ENCODE measurements at places on chromosomes 4 and X. TPM values are rescaled to one million over a fixed set of nuclear protein-coding genes. Genes with fewer than 3 reads are reported as not detected.

- peak overlapping the region; percentile 33 for H3K4me3 ChIP-seq
- no peaks in the 10 kb centered on the region for H3K4me1 ChIP-seq
- H3K27me3 ChIP-seq = no peaks in the 10 kb centered on the region
These were observed 7.2 kb upstream of the MAGIX start for GRCh38 chrX:49155243-49155899.

DNA sequence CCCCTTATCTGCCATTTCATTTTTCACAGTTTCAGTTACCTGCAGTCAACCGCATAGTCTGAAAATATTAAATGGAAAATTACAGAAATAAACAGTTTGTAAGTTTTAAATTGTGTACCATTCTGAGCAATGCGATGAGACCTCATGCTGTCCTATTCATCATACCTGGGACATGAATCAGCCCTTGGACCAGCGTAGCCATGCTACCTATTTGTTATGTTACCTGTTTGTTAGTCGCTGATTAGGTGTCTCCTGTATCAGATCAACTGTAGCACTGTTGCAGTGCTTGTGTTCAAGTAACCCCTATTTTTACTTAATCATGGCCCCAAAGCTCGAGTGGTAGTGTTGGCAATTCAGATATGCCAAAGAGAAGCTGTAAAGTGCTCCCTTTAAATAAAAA lies 492.2 kb upstream of the AADAT start:
- no peak for DNase-seq
- no peaks in the 10 kb centered on the region for H3K27me3 ChIP-seq
- no peak overlapping the region for H3K27ac ChIP-seq

GRCh38 chrX:130118441-130119311 lies 8.4 kb upstream of the ELF4 start:
- DNase-seq = no peak
- H3K36me3 ChIP-seq = no peaks in the 10 kb centered on the region
- H3K27ac ChIP-seq = peak overlapping the region; percentile 58
- H3K4me3 ChIP-seq = peak overlapping the region; percentile 26

DNA sequence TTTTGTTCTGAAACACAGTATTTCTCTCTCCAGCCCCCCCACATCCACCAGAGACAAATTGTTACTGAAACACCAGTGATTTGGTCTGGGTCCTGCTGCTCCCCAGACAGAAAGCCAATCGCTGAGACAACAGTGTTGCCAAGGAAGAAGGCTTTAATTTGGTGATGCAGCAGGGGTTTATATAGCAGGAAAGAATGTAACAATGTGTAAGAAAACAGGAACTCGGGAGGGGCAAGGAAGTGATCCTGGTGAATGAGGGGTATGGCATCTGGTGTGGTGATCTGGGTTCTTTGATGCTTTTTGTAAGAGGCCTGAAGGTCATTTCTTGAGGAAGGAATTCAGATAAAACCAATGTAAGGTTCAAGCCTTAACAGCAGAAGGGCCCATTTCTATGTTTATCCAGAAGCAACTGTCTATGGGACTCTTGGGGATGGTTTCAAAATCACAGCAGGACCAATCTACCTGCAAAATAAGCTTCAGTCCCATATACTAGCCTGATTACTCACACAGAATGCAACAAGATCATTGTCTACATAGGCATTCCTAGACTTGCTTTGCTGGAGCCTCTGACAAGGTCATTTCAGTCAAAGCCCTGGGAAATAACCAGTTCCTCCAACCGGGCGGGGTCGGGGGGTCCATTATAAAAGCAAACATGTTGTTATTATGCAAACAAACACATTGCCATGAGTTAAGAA lies 445.2 kb upstream of the ZFP42 start:
- H3K27me3 ChIP-seq = no peaks in the 10 kb centered on the region
- H3K36me3 ChIP-seq = no peaks in the 10 kb centered on the region
- no peak for DNase-seq
- H3K4me1 ChIP-seq = peaks cover 5% of the 10 kb centered on the region
- H3K27ac ChIP-seq = no peak overlapping the region
- H3K4me3 ChIP-seq = no peak overlapping the region

NAA11 gene
- not detected for total RNA-seq

GRCh38 chrX:50103176-50103575 lies 97.6 kb downstream of the AKAP4 start:
- DNase-seq = no peak
- no peaks in the 10 kb centered on the region for H3K4me1 ChIP-seq
- H3K4me3 ChIP-seq = no peak overlapping the region
- no peaks in the 10 kb centered on the region for H3K27me3 ChIP-seq
- no peak overlapping the region for H3K27ac ChIP-seq

DNA sequence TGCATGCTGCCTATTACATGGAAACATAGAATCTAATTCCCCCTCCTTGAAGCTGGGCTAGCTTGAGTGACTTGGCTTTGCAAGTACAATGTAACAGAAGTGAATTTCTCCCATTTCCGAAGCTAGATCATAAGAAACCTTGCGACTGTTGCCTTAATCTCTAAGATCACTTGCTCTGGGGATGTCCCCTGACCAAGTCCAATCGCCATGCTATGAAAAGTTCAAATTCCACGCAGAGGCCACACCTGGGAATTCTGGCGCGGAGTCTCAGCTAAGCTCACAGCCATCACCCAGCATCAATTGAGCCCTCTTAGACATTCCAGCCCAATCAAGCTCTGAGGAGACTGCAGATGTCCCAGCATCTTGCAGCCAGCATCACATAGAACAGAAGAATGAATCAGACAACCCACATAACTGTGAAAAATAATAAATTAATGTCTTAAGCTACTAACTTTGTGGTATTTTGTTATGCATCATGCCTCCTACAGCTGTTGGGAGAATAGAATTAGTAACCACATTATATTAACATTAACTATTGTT lies 27.0 kb downstream of the GPM6A start:
- H3K36me3 ChIP-seq = no peaks in the 10 kb centered on the region
- H3K27ac ChIP-seq = no peak overlapping the region
- H3K4me1 ChIP-seq = no peaks in the 10 kb centered on the region
- DNase-seq = no peak
- no peak overlapping the region for H3K4me3 ChIP-seq
- H3K27me3 ChIP-seq = no peaks in the 10 kb centered on the region

DNA sequence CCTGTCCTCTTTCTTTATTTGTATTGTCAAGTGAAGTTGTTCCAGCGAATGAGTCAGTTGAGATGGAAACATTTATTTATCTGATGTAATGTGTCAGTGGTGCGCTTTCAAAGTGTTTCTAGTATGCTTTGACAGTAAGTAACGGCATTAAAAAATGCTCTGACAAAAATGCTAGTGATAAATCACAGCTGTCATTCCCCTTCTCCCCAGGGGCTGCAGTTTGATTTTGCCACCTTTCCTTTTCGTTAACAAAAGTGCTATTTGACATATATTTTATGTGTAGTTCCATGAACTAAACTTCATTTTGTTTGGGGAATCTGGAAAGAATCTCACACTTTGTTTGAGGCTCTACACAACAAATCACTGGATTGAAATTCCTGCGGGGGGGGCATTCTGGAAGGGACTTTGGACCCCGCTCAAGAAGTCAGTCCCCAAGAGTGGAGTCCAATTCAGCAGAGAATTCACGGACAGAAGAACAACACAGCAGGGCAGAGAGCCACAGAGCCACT lies 7.6 kb upstream of the TBC1D19 start:
- H3K4me3 ChIP-seq = no peak overlapping the region
- H3K27me3 ChIP-seq = no peaks in the 10 kb centered on the region
- no peaks in the 10 kb centered on the region for H3K36me3 ChIP-seq
- H3K27ac ChIP-seq = peak overlapping the region; percentile 26

GRCh38 chr4:128542047-128542446 lies 254.4 kb upstream of the PGRMC2 start:
- H3K36me3 ChIP-seq = no peaks in the 10 kb centered on the region
- no peak overlapping the region for H3K4me3 ChIP-seq
- no peaks in the 10 kb centered on the region for H3K27me3 ChIP-seq
- H3K4me1 ChIP-seq = no peaks in the 10 kb centered on the region
- no peak overlapping the region for H3K27ac ChIP-seq

PCDH18 gene
- 2.6 TPM for total RNA-seq

DNA sequence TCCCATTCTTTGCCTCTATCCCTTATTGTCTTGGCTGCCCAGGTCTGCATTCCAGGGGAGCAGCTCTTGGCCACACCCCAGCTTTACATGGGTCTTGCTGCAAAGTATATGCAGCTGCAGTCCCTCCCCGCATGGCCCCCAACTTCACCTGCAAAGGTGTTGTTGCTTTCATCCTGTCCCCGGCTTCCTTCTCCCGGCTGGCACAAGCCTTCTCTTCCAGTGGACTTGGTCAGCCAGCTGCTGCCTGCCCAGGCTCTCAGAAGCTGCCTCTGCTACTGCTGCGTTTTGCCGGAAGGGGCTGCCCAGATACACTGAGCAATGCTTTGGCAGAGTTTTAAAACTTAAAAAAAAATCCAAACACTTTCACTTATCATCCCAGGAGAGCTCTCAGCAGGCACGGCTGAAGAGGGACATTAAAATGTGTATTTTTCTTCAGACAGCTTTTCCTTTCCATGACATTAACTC lies 121.2 kb upstream of the PDLIM3 start:
- no peak for DNase-seq
- H3K4me1 ChIP-seq = no peaks in the 10 kb centered on the region
- H3K36me3 ChIP-seq = peaks cover 18% of the 10 kb centered on the region
- H3K4me3 ChIP-seq = peak overlapping the region; percentile 14
- no peaks in the 10 kb centered on the region for H3K27me3 ChIP-seq

PDZD11 gene
- 35.5 TPM for total RNA-seq

- peak overlapping the region; percentile 33 for H3K27ac ChIP-seq
- peaks cover 32% of the 10 kb centered on the region for H3K4me1 ChIP-seq
- H3K4me3 ChIP-seq = no peak overlapping the region
- H3K36me3 ChIP-seq = no peaks in the 10 kb centered on the region
- no peaks in the 10 kb centered on the region for H3K27me3 ChIP-seq
- no peak for DNase-seq
These were observed 9.2 kb downstream of the HOPX start for GRCh38 chr4:56671860-56672259.

- H3K4me1 ChIP-seq = no peaks in the 10 kb centered on the region
- H3K4me3 ChIP-seq = no peak overlapping the region
- DNase-seq = no peak
- no peaks in the 10 kb centered on the region for H3K36me3 ChIP-seq
- H3K27me3 ChIP-seq = no peaks in the 10 kb centered on the region
- H3K27ac ChIP-seq = peak overlapping the region; percentile 49
These were observed 125.3 kb upstream of the LNX1 start for GRCh38 chr4:53716471-53717063.

- no peaks in the 10 kb centered on the region for H3K4me1 ChIP-seq
- H3K36me3 ChIP-seq = no peaks in the 10 kb centered on the region
- no peak for DNase-seq
These were observed 17.4 kb downstream of the ZNF827 start for GRCh38 chr4:145921231-145921630.

GRCh38 chr4:85370400-85371032 lies 104.4 kb upstream of the ARHGAP24 start:
- no peak overlapping the region for H3K4me3 ChIP-seq
- H3K36me3 ChIP-seq = no peaks in the 10 kb centered on the region
- DNase-seq = no peak

HSFX3 gene
- not detected for total RNA-seq

- no peak for DNase-seq
- H3K36me3 ChIP-seq = no peaks in the 10 kb centered on the region
- no peaks in the 10 kb centered on the region for H3K27me3 ChIP-seq
- H3K4me3 ChIP-seq = peak within 1 kb of the TSS; percentile 76
- no peaks in the 10 kb centered on the region for H3K4me1 ChIP-seq
These were observed at the start of gene KLHL13 for GRCh38 chrX:118116713-118117550. KLHL13 (minus strand) TSS chrX:118116810; CDS start chrX:118028473, 88,337 bp downstream.

GRCh38 chr4:86744570-86744969 lies 104.6 kb downstream of the SLC10A6 start:
- H3K4me1 ChIP-seq = no peaks in the 10 kb centered on the region
- DNase-seq = no peak
- H3K36me3 ChIP-seq = no peaks in the 10 kb centered on the region
- H3K27ac ChIP-seq = no peak overlapping the region

- H3K27me3 ChIP-seq = no peaks in the 10 kb centered on the region
- DNase-seq = no peak
- H3K27ac ChIP-seq = no peak overlapping the region
- no peak overlapping the region for H3K4me3 ChIP-seq
- no peaks in the 10 kb centered on the region for H3K4me1 ChIP-seq
- no peaks in the 10 kb centered on the region for H3K36me3 ChIP-seq
These were observed 117.9 kb downstream of the TBC1D19 start for GRCh38 chr4:26701786-26702227.

DNA sequence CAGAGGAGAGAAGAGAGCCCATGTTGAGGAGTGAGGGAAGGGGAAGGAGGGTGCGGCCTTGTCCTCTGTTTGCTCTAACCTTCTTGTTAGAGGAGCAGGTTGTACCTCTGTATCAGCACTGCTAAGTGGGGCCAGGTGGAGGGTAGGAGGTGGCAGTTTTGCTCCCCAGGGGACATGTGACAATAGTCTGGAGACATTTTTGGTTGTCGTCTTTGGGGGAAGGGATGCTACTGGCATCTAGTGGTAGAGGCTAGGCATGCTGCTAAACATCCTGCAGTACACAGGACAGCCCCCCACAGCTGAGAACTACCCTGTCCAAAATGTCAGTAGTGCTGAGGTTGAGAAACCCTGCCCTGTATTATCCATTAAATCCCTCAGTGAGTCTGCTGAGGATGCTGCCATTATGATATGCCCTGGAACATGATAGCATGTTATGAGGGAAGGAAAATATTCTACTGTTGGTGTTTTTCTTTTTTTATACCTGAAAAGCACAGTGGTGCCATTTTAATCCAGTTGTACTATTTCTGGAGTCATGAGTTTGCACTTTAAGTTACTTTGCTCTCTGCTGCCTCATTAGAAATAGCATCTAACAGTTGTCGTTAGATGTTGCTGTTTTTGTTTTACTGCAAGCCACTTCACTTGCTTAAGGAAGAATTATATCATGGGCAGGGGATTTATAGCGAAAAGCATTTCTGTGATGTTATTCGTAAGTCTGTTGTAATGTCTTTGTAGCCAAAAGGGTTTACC lies 90.6 kb downstream of the LRP2BP start:
- H3K27ac ChIP-seq = no peak overlapping the region
- H3K36me3 ChIP-seq = no peaks in the 10 kb centered on the region
- H3K4me3 ChIP-seq = no peak overlapping the region
- peaks cover 27% of the 10 kb centered on the region for H3K4me1 ChIP-seq
